ENCODE measurements at places on chromosomes 1 and 21.
A peak's percentile ranks its signal among the peaks of the same experiment; 100 is the strongest.

GRCh38 chr1:69982992-69983391 lies 222.4 kb downstream of the LRRC40 start:
- DNase-seq: no peak

GRCh38 chr1:161420763-161421455 lies 53.2 kb upstream of the CFAP126 start:
- no peak for DNase-seq

GRCh38 chr1:209628618-209629299 lies 23.5 kb downstream of the LAMB3 start:
- DNase-seq: no peak

- DNase-seq: no peak
Observed at GRCh38 chr1:58884706-58885661, 101.1 kb upstream of the JUN start.

GRCh38 chr1:3399732-3400131 lies 54.7 kb upstream of the ARHGEF16 start:
- DNase-seq: peak; percentile 10

DNA sequence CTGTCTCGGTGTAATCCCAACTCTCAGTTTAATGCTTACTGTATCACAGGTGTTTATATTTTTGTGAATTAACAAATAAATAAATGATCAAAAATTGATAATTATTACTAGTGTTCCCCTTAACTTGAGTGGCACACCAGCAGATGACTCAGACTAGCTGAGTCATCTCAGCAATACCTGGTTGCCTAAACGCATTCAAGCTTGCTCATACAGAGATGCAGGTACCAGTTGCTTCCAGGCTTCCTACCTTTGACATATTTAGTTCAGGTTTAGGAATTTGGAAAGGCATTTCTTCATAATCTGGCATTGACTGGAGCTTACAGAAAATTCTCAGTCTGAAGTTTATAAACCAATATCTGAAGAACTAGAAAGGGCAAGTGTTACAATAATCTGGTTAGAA lies 78.9 kb upstream of the LMO4 start:
- DNase-seq: no peak

- no peak for DNase-seq
Observed at GRCh38 chr1:29865051-29865450, 628.7 kb downstream of the PTPRU start.

DNA sequence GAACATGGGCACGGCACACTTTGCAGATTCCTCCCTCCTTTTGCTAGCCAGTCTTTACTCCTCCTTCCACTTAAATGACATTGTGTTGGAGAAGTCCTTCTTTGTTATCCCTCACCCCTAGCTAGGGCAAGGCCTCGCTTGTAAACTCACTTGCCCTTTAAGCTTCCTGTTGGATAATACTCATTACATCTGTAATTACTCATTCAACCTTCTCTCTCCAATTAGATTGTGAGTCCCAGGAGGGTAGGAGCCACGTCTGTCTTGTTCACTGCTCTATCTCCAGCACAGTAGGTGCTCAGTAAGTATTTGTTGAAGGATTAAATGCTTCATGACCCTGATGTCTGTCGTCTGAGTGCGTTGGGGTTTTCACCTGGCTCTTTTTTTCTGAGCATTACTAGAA lies 98.7 kb upstream of the USP24 start:
- DNase-seq: no peak

- no peak for DNase-seq
Observed at GRCh38 chr21:32414579-32415358, 2.3 kb downstream of the EVA1C start.

GRCh38 chr1:212594640-212595039 lies 13.9 kb upstream of the ATF3 start:
- DNase-seq: no peak

DNA sequence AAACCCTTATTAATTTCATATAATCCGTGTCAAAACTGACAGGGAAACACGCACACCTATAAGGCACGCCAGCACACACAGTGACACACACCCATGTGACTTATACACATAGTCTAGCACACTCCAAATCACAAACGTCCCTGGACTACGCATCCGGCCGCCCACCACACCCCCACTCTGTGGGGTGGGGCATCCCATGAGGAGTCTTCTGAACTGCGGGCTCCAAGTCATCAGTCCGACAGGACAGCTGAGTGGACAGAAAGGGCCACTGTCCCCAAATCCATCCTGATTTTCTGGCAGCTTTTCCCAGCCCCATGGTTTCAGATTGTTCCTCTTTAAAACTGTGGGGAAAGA lies 829 bp downstream of the PEA15 start:
- DNase-seq: no peak

DNA sequence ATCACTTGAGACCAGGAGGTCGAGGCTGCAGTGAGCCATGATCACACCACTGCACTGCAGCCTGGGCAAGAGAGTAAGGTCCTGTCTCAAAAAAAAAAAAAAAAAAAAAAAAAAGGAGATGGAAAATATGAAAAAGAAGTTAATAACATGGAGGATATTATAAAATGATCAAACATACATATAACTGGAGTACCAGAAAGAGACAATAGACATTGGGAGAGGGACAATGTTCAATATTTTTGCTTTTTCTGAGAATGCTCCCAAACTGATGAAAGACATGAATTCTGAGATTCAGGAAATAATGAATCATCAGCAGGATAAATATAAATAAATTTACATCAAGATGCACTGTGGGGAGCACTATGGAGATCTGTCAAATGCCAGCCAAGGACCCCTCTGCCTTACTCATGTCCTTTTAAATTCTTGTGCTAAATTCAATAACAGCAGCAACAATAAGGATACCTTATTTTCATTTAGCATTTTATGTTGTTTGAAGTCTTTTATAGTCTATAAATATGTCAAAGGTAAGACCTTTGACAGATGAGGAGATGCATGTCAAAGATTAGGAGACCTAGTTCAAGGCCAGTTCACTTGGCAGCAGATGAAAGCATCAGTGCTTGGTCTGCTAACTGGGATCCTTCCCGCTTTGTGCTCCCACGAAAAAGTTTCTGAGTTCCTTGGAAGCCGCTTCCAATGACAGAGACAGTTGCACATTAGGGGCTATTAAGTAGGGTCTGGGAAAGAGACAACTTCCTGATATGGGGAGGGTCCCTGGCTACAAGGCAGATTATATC lies 97.7 kb downstream of the TLR5 start:
- DNase-seq: no peak

GRCh38 chr1:211229365-211229759 lies 29.8 kb upstream of the RCOR3 start:
- no peak for DNase-seq

DNA sequence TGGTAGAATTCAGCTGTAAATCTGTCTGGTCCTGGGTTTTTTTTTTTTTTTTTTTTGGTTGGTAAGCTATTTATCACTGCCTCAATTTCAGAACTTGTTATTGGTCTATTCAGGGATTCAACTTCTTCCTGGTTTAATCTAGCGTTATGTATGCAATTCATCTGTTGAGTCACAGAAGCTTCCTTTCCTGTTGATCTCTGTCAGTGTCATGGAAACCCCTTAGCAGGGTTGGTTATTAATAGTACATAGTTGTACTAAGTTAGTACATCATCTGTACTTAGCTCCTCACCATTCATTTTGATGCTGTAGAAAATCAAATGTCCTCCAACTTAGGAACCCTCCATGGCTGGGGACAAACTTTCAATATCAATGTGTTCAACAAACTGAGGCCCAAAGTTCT lies 51.0 kb upstream of the BARHL2 start:
- no peak for DNase-seq

DNA sequence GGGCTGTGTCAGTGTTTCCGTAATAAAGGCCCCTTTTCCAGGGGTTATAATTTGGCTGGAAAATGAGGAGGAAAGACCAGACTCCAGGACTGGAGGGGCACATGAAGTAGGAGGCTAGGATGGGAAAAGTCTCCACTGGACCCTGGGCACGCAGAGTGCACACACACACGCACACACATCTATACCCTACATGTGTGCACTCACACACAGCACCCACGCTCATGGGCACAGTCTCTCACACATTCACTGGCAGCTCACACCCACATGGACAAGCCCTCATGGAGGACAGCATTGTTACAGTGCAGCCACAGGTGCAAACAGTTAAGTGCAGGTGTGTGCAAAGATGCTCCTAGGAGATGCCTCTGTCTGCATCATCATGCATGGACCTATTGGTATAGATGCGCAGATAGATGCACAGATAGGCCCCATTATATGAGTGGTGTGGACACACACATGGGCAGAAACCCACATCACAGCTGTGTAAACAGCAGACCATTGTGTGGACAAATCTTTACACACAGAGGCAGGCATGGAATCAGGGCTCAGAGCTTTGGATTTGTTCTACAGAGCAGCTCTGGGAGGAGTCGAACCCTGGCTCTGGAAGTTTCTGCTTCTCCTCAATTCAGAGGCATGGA lies 9.1 kb upstream of the RUNX3 start:
- no peak for DNase-seq

GRCh38 chr1:225808136-225808535 lies 1.8 kb upstream of the EPHX1 start:
- no peak for DNase-seq

DNA sequence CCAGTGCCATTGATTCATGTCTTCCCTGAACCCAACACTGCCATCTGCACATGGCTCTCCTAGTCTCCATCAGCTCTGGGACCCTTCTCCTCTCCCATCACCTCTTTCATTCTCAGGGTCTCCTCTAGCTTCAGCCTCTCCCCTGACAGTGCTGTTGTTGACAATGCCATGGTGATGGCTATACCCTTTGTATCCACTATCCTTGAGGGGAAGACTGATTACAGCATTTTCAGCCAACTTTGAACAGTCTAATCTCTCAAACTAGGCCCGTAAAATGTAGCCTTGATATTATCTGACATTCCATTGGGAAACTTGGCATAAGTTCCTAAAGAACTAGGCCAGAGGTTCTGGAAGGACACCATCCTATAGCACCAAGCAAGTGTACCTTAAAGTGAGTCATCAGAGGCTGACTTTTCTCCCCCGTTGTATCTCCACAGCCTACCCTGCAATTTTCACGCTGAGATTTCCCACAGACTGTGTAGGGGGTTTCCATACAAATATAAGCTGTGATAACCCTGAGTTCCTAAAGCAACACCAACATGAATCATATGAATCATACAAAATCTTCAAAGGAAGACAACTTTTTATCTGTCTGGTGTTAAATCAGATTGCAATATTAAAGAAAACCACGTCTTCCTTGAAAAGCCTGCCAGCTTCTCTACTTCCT lies 5.8 kb downstream of the HAO2 start:
- DNase-seq: no peak

GRCh38 chr1:201424146-201424545 lies 2.6 kb upstream of the TNNI1 start:
- no peak for DNase-seq

- peak; percentile 2 for DNase-seq
Observed at GRCh38 chr1:48572646-48573258, 100.7 kb upstream of the SPATA6 start.

DNA sequence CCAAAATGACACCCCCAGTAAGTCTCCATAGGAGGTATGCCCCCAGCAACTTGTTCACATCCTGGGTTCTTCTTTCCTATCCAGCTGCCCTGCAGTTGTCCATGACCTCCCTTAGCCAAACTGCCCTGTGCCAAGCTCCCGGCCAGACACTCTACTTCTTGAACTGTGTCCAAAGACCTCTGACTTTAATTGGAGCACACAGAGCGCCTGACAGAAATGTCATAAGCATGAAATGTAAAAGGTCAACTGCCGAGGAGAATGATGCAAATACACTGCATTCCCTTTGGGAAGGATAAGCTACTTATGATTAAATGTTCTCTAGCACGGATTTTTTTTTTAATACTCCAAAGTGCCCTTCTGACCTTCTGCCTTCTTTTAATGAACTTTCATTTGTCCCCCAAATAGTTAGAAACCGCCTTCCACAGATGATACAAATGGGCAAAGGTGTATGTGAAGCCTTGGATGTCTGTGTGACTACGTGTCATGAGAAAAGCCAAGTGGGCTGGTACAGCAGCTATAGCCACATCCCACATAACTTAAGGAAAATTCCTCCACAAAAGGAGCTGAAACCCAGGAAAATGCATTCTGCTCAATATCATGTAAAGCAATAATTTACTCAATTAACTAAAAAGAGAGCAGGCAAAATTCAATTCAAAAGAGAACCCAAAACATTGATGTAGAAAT lies 26.8 kb downstream of the PALMD start:
- no peak for DNase-seq

DNA sequence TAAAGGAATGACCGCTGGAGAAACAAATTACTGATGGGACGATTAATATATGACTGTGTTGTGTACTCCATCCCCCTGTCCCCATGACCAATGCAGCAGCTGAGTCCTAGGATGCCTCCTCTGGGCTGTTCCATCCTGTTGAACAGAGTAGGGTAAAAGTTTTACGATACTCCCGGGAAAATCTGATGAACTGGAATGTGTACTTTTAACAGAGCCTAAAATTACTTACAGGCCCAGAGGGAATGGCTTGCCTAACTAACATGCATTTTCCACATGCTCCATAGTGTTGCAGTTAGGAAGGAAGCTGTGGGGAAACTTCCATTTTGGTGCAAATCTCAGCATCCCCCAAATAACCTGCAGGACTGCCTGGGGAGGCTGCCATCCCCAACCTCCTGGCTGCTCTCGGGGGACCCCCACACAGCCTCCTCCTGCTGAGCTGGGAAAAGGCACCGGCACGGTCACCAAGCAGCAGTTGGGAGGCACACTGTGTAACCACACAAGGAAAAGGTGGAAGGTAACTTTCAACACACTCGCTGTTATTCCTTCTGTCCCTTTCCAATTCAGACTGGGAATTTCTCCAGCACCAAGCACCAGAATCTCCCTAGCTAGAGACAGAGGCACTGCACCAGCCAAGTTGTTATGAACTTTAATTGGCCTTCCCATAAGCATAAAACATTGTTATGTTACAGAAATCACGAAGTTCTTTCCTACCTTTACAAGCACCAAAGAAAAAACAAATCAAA lies 97.2 kb downstream of the BCAR3 start:
- no peak for DNase-seq

DNA sequence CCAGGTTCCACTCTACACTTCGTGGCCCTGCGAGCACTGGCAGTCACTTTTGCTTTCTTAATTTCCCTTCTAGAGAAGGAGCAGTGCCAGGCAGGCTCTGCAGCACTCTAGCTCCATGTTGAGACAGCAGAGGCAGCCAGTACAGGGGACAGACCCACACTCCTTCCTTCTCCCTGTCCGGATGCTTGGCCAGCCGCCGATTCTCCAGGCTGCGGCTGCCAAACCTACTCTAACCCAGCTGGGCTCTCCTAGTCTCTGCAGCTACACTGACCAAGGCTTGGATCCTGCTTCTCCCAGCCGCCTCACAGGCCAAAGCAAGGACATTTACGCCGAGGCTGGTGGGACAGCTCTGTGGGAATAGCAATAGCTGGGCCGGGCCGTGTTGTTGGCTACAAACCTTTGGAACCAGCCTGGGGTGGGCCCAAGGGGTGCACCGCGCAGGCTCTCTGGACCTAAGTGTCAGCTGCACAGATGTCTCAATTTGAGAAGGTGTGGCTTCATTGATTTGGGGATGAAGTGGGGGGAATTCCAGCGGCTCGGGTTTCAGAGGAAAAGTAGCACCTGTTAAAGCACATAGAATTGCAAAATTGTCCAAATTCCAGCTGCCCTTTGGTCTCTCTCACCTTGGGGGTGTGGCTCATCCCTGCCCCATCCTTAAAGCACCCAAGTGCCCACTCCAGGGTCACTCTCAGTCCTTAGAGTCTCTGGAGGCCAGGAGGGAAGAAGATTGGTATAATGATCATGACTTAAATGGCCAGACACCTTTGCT lies 3.2 kb downstream of the BARHL2 start:
- DNase-seq: no peak

- no peak for DNase-seq
Observed at GRCh38 chr1:78090472-78091133, 44.8 kb downstream of the GIPC2 start.

- DNase-seq: no peak
Observed at GRCh38 chr1:203555076-203555475, 61.1 kb downstream of the OPTC start.

All from AG09309 (cell line).